DMS53 (cell line): ENCODE measurements at places on chromosomes 1 and 21.

GRCh38 chr1:72498371-72498770, 216.0 kb upstream of the NEGR1 start:
- DNase-seq: no peak

DNA sequence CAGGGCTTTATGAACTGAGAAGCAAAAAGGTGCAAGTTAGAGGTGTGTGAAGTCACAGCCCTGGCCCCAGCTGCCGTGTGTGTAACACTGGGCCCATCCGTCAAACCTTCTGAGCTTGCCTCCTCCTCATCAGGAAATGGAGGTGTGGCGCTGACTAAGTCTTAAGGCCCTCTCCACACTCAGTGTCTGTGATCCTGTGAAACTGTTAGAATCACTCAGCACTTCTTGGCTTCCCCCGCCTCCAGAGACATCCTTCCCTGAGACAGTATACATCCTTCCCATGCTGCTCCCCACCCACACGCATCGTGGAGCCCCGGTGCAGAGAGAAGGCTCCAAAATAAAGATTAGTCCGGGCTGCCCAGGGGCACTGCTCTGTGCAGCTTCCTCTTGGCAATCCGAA, 33.3 kb downstream of the LRP8 start:
- no peak for DNase-seq

- peak; percentile 32 for DNase-seq
These were observed 8.9 kb downstream of the SETSIP start for GRCh38 chr1:92066321-92066720.

GRCh38 chr1:172351346-172351745, 69.1 kb upstream of the C1orf105 start:
- no peak for DNase-seq

DNA sequence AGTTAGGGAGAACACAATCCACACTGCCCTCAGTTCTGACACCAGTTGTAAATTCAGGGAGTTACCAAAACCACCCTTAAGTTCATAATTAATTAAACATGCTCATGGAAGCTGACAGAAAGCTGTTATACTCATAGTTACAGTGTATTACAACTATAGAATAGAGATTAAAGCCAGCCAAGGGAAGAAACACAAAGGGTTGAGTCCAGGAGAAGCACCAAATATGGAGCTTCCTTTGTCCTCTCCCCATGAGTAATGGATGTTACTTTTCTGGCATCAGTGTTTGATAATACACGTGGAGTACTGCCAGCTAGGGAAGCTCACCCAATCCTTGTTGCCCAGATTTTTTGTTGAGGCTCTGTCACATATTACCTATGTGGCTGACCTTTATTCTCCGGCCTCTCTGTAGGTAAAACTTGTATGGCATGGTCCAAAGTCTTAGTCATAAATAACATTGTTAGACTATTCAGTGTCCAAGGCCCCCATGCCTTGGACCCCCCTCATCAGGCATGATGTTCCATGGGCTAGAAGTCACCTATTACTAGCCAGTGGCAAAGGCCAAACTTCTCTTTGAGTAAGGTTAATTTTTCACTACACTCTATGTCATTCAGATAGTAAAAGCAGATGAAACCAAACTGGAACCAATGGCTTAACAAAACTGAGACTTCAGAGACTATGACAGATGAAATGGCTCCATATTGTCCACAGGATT, 175.7 kb downstream of the GPR52 start:
- DNase-seq: peak; percentile 31

DNA sequence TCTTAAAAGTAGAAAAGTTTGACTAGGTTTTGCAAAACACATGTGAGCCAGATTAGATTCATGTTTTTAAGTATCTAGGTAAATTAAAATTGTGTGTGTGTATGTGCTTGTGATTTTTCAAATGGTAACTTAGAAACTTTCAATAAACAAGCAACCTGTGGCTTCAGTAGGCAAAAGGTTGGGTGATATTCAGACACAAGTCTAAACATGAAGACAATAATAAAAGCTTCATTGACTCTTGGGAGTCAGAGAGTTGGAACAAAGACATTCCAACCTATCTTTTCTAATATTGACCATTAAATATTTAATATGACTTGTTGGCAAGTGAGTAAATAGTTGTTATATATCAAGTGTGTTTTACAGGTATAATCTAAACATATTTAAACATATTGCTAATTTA, 1049.6 kb upstream of the ADGRL4 start:
- DNase-seq: peak; percentile 54

DNA sequence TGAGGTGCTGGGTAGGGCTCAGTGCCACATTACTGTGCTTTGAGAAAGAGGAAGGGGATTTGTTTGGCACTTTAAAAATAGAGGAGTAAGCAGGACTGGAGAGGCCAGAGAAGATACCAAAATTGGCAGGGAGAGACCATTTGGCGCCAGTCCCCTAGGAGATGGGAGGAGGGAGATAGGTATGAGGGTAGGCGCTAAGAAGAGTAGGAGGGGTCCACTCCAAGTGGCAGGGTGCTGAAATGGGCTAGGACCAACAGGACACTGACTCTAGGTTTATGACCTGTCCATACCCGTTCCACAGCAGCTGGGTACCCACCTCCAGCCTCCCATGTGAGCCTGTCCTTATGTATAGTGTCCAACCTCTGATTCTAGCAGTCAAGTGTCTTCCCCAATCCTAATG, 1.0 kb upstream of the CRTC2 start:
- DNase-seq: no peak
